ENCODE measurements at places on chromosomes 11 and 22.
A peak's percentile ranks its signal among the peaks of the same experiment; 100 is the strongest.

DNA sequence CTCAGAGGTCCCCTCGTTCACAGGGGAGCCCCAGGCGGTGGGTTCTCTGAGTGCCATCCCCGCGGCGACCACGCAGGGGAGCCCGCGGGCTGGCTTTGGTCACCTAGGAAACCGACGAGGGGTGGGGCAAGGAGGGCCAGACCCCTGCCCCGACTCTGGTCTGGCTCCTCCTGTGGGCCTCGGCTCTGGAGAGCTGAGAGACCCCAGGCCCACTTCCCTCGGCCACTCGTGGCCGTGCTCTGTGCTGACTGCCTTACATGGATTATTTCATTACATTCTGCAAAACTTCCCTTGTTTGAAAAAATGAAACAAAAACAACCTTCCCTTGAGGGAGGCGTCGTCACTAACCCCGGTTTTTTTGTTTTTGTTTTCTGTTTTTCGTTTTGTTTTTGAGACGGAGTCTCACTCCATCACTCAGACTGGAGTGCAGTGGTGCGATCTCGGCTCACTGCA is 15.1 kb upstream of the CYTH4 start:
- peak; percentile 72 for DNase-seq

DNA sequence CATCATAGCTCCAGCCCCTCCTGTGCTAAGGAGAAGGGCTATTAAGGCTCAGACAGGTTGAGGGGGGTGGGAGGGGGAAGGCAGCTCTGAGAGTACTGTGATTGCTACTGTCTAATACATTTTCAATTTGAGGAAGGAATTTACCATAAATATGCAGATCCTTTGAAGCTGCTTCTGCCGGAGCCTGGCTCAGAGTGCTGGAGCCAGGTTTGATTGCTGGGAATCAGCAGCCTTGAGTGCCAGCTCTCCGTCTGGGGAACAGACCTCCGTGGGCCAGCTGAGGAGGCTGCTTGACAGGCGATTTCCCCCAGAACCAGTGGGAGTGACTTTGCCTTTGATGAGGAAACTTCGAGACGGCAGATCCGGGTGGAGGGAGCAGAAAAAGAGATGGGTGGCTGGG is 141.7 kb upstream of the TBCEL start:
- no peak for DNase-seq

DNA sequence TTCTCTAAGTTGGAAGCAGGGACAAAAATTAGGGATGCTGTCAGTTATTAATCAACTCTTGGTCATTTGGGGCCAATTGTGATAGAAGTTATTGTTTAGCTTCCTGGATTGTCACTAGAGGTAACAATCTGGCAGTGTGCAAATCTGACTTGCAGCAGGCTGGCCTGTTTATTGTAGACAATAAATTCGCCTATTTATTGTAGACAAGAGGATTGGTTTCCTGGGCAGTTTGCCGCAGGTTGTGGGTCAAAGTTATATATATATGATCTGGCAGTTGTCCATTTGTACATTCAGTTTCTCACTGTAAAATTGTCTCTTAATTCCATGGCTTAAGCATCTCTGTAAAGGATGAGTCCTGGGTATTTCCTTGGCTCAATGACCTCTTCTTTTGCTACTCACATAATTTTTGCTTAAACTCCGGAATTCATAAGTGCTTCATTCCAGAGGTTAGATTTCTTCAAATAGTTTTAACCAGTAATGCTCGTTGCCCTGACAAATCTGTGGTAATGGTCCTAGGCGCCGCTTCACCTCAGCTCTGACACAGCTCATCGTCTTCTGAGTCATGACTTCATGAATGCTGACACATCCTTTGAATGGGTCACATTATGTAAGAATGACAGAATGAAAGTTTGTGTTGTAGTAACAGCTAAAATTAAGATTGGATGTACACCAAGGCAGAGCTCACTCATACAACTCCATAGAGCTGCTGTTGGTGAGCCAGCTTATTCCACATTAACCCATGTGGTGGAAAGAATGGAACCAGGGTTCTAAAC is 7.8 kb upstream of the MMP3 start:
- DNase-seq: no peak

- no peak for DNase-seq
These were observed 14.4 kb downstream of the OVCH2 start for GRCh38 chr11:7691759-7692350.

GRCh38 chr11:73077454-73077853 is 64.7 kb downstream of the FCHSD2 start:
- DNase-seq: no peak

DNA sequence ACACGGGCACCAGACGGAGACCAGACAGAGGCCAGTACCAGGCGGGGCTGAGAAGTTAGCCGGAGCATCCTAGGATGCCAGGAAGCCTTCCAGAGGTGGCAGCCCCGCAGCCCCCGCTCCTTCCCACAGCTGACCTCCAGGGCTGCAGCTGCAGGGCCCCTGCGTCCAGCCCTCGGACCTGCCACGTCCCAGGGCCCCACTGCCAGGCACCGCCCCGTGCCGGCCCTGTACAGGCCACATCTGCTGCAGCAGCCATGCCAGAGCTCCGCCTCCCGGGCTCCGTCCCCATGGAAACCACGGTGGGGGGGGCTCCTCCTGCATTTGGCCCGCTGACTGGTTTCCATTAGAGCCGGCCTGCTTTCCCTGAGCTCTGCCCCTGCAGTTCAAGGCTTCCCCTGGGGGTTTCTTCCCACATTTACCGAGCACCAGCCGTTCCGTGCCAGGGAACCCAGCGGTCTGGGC is 62.5 kb upstream of the PPARA start:
- DNase-seq: no peak

DNA sequence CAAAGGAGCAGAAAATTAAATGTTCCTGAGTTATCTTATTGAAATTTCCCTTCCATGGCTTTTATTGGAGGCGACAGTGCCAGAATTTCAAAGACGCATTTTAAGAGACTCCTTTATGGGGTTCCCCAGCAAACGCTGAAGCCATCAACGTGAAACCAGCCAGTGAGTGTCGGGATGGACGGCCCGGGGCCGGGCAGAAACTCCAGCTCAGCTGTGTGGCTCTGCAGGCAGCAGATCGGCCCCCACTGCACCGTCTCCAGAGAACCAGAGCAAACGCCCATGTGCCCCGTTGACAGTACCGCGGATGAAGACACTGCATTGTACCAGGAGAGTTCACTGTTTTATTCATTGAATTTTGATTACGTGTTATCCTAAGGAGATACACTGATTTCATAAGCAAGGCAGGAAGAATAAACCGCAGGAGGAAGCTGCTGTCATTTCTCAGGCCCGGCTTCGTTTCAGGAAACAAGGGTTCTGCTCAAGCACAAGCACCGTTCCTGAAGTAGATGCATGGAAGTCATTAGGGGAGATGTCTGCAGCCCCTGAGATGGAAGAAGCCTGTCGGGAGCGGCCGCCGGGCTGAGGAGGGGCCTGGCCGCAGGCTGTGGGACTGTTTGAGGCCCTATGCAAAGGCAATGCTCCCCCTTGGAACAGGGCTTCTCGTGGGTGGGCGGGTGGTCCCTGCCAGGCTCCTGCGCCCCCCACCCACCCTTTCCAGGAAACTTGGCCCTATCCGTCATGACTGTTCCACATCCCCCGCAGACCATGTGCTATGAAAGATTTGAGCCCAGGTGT is 639.7 kb downstream of the TBC1D22A start:
- DNase-seq: no peak

- peak; percentile 30 for DNase-seq
These were observed 25.9 kb downstream of the PIWIL4 start for GRCh38 chr11:94593030-94593429.

DNA sequence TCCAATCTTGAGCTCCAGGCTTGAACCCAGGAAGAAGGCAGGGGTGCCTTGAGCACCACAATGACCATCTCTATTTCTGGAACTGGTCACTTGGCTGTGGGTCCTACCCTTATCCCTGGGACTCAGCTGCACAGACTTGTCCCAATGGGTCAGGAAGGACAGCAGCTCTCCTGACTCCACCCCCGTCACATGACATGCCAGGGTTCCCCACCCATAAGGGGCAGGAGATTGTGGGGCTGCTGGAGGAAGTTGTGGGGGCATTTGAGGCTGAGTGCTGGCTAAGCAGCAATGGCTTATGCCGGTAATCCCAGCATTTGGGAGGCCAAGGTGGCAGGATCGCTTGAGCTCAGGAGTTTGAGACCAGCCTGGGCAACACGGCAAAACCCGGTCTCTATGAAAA is 56.2 kb downstream of the NFAM1 start:
- DNase-seq: no peak

DNA sequence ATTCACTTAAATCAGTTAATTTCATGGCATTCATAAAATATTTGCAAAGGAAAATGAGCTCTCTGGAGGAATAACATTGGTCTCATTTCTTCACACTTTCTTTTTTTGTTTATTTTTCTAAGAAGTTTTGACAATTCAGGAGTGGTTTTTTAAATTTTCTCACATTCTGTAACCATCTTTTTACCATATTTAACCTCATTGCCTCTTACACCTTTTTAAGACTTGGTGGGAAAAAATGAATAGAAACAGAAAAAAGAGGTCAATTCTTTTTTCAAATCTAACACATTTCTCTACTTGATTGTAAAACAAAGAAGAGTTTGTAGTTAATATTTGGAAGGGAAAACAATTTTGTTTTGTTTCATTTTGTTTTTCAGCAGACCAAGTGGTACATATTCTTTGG is 1034.7 kb upstream of the RAG2 start:
- no peak for DNase-seq

DNA sequence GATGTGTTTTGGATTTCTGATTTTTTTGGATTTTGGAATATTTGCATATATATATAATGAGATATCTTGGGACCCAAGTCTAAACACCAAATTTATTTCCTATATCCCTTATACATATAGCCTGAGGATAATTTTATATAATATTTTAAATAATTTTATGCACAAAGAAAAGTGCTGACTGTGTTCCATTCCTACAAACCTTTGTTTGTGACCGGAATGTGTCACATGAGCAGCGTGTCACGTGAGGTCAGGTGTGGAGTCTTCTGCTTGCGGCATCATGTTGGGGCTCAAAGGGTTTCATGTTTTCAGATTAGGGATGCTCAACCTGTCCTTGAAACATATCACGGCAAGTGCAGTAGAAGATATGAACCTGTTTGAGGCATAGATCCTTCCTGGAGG is 65.6 kb downstream of the SCN3B start:
- no peak for DNase-seq

DNA sequence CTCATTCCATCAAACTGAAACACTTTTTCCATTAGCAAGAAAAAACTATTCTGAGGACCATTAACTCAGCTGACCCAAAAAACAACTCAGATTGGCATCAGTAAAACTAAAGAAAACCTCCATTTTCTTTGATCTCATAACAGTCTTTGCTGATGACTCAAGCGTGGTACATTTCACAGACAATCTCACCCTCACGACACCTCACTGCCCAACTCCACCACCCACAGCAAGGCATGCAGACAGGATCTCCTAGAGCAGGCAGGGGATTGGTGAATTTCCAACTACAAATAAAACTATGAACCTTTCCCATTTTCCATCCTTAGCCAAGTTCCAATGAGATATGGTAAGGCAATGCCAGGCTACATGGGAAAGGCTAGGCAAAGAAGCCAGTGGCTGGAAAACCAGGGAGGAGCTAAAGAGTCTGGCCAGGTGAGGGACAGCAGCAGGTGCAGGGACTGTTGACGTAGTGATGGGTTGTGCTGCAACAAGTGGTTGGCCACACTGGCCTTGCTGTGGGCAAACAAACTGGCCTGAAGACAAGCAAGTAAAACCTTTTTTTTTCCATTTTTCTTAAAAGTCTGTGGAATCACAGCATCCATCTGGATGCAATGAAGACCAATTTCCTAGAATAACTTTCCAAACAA is 97.2 kb downstream of the SERGEF start:
- DNase-seq: no peak

DNA sequence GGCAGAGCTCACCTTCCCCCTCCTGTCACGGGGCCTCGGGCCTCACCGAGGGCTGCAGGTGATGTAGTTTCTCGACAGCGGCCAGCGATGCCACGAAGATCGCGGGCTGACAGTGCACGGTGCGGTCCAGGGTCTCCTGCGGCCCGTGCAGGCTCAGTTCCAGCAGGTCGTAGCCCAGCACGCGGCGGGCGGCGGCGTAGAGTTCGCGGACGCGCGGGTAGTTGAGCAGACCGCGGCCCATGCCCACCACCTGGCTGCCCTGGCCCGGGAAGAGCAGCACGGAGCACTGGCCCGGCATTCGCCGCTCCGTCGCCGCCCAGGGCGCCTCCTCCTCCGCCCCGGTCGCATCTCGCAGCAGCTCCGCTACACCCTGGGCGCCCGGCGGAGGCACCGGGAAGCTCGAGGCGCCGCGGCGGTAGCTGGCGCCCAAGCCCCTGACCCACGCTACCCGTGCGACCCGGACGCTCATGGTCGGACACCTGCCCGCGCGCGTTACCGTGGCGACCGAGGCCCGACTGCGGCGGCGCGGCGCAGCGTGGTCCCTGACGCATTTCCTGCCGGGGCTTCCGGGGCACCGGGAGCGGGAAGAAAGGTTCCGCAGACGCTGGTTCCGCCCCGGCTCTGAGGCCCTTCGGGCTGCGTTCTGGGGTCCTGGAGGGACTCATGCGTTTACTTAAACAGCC is at the start of gene MCAT:
MCAT (minus strand) TSS at position 519 of the 683 bp plus-strand sequence; CDS start at position 469, 50 bp downstream.
- peak; percentile 90 for DNase-seq

GRCh38 chr11:116651737-116652237 is 121.0 kb downstream of the BUD13 start:
- no peak for DNase-seq

GRCh38 chr22:29212743-29213142 is 7.0 kb downstream of the EMID1 start:
- no peak for DNase-seq

DNA sequence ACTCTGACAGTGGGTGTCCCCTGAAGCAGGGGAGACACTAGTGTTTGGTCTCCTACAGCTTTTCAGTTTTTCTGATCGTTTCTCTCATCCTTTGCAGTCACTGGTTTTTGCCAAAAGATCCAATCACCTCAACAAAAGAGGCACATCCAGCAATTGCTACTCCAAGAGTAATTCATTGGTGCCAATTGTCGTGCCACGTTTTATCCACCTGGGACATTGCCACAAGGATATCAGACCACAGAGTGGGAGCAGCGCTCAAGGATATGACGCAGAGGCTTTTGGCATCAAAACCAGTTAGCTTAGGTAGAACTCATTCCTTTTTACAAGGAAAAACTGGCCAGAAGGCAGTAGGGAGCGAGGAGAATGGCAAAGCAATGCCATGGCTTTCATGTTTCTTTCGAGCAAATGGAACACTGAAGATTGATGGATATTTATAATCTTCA is 40.9 kb upstream of the BLID start:
- DNase-seq: no peak

- DNase-seq: no peak
These were observed 44.3 kb downstream of the DKK3 start for GRCh38 chr11:11963842-11964773.

GRCh38 chr11:57429946-57430345 is 3.0 kb upstream of the SLC43A3 start:
- DNase-seq: no peak

DNA sequence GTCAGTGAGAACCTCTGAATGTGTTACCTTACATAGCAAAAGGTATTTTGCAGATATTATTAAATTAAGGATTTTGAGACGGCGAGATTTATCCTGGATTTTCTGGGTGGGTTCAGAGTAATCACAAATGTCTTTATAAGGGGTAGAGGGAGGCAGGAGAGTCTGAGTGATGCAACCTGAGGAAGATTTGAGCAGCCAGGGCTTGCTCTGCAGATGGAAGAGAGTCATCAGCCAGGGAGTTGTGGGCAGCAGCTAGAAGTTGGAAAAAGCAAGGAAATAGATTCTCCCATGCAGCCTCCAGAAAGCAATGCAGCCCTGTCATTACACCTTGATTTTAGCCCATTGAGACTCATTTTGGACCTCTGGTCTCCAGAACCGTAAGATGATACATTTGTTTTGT is 4.1 kb upstream of the WDR74 start:
- DNase-seq: no peak
